ENCODE measurements at places on chromosomes 3 and 15. TPM values are rescaled to one million over a fixed set of nuclear protein-coding genes. Genes with fewer than 3 reads are reported as not detected.

- DNase-seq = no peak
Observed at GRCh38 chr15:29873947-29874411, 51.7 kb upstream of the TJP1 start.

The XIRP1 gene
- total RNA-seq = 0.18 TPM

The CSPG4 gene
- total RNA-seq = 5.6 TPM

GRCh38 chr15:101124731-101125451, 127.0 kb downstream of the CHSY1 start:
- DNase-seq = no peak

DNA sequence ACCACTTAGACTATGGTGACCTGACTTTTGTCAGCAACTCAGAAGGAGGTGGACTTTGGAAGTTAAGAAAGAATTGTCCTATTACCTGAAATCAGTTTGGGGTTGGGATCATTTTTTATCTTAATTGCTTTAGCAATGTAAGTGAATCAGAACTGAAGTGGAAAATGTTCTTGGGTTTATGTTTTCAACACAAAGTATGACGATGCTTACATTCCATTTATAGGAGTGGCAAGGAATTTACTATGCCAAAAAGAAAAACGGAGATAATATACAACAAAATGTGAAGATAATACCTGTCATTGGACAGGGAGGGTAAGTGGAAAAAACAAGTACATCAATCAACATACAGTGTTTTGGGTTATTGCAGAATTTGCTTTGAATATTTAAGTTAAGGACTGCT, 116.1 kb downstream of the PDE8A start:
- no peak for DNase-seq

DNA sequence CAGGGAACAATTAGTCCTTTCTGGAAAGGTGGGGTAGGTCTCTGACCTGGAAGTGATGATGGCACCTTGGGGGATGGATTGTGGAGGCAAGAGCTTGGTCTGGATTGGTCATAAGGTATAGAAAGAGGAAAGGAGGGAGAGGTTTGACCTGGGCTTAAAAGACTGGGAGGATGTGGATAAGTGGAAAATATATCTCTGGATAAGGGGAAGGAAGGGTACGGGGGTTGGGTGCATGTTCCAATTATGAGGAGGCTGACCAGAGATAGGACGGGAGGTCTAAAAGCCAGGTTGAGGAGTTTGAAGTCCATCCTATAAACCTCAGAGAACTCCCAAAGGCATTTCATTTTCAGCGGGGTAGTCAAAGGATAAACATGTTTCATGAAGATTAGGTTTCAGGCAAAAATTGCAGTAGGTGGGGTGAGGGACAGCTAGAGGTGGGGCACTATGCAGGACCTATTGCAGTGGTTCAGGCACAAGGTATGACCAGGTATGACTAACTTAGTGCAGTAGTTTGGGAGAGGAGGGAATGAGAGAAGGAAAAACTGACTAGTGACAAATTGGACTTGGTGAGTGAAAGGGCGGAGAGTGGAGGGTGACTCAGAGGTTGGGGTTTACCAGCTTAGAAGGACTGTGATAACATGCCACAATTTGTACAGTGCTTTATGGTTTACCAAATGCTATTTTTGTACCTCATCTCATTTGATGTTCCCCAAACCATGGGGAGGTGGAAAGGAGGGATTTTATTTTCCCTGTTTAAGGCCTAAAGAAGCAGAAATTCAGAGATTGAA, 10.7 kb downstream of the PDE8A start:
- DNase-seq = no peak

- no peak for DNase-seq
Observed at GRCh38 chr3:153273767-153274435, 111.9 kb downstream of the RAP2B start.

The LMAN1L gene
- total RNA-seq = not detected

The FETUB gene
- total RNA-seq = 0.26 TPM

DNA sequence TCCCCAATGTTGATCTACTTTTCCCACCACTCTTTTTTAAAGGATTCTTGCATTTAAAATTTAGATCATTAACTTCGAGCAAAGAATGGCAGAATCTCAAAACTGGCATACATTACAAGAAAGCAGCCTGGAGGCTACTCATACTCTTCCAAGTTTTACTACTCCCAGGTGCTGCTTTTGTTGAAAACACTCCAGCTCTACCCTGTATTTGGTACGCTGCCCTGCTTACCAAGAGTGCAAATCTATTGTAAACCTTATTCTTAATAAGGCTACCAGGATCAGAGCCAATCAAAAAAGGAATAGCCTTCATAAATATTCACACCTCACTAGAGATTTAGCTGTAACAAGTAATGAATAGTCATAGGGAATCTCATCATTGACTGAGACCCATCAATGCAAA, 11.6 kb upstream of the CNTN3 start:
- DNase-seq = no peak

The GRIP2 gene
- total RNA-seq = 0.23 TPM

DNA sequence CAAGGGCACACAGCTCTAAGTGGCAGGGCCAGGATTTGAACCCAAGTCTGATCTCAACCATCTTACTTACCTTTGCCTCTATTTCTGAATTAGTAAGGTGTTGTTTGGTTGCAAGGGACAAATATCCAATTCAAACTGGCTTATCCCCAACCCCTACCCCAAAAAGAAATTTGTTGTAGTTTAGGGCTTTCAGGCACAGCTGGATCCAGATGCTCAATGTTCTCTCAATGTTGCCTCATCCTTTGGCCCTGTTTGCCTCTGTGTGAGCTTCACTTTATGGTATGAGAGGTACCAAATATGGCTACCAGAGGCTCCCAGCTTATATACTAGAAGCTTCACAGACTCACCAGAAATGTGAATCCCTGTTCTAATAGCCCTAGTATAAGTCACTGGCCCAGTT, 499.9 kb downstream of the SHQ1 start:
- no peak for DNase-seq

- no peak for DNase-seq
Observed at GRCh38 chr15:59996298-59997041, 7.6 kb upstream of the FOXB1 start.

DNA sequence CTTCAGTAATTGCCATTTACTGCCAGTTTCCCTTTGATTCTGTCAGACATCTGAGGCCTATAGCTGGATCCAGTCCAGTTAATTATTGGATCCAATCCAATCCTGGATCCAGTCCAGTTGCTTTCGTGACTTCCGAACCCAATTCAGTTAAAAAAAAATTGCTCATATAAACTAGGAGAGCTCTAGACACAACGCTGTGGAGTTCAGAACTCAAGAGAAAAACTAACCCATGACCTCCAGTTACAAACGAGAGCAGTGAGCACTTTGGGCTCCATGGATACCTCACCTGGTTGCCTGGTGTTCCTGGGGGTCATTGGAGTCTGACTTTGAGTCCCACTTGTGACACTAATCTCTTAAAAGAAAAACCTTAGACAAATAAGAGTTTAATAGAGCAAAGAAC, 269.8 kb downstream of the THSD4 start:
- DNase-seq = no peak

GRCh38 chr15:70569091-70569713, 194.2 kb downstream of the UACA start:
- no peak for DNase-seq

The KLHL6 gene
- 1.8 TPM for total RNA-seq

DNA sequence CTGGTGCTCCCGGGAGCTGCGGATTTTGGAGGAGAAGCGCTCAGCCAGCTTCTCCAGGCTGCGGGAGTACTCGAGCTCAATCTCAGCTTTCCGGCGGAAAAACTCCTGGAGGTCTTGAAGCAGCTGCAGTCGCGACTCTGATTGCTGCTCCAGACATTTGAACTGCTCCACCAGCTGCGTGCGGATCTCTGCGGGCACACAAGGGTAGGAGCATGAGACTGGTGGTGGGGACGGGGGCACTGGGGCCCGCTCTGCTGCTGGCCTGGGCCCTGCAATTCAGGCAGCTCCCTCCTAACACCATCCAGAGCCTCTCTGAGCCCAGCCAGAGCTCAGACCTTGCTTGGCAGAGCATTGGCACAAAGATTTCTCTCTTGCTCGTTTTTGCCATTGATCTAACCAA, 124.7 kb downstream of the SRGAP3 start:
- no peak for DNase-seq

GRCh38 chr3:11362600-11362999, 90.4 kb downstream of the ATG7 start:
- no peak for DNase-seq

The ISL2 gene
- 0.22 TPM for total RNA-seq

DNA sequence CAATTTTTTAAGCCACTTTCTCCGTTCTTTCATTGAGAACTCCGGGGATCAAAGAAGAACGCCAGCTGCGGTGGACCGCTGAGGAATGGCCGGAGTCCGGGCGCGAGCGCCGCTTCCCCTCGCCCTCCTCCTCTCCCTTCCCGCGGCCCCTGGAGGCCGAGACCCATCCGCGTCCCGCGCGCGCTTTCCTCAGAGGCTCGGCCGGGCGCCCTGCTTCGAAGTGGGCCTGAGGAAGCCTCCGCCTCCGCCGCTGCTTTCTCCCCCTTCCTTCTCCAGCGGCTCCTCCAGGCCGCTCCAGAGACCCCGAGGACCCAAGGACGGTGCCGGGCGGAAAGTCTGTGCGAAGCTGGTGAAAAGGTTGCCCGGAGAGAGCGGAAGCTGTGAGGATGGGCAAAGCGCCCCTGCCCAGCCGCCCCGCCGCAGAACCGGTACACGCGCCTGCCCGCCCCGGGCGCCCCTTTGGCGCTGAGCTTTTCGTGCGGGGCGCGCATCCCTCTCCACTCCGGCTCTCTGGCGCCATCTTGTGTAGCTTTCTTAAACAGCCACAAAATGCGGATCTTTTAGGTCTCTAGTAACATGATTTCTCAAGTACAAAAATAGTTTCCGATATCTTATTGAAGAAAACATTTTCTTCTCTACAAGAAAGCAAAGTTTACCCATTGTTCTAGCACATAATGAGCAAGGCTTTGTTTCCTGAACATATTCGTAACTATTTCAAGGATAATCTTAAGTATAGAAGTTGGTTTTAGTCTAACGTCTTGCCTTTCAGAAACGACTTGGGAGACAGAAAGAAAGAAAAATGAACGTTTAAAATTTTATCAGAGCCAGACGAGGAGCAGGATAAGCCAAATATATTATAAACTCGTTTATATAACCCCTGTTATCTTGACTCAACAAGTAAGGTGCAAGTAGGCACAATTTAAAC, 59.2 kb upstream of the FAM174B start:
- DNase-seq = no peak

The FGF7 gene
- total RNA-seq = 12.5 TPM

DNA sequence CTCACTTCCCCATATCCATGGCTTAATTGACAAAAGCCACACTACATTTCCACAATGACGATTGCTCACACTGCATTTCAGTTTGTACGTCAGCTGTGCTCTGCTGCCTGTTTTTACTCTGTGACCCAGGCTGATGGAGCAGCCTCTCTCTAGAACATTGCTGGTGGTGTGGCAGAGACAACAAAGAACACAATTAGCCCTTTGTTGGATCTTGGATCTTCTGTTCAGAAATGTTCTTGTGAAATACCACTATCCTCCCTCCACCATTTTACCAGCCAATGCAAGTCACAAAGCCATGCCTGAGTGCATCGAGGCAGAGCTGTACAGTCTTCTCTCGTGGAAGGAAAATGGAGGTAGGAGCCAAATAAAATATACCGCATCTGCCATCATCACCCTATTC, 56.9 kb upstream of the TBC1D5 start:
- no peak for DNase-seq

The ARHGEF26 gene
- total RNA-seq = 6.8 TPM

- DNase-seq = no peak
Observed at GRCh38 chr3:122246199-122246598, 62.7 kb downstream of the CASR start.

DNA sequence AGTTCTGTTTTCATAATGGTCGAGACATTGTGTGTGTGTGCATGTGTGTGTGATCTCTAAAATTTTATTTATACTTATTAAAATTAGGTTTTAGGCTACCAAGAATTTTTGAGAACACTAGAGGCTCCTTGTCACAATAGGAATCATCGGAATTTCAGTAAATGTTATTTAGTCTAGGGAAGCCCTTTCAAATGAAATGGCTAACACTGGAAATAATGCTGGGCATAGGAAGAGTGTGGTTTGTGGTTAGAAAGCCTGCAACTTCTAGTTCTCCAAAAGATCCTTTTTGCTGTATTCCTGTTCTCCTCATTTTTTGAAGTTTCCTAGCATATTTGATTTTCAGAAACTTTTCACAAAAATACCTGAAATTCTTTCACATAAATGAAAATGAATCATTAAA, 92.5 kb upstream of the MBNL1 start:
- no peak for DNase-seq

DNA sequence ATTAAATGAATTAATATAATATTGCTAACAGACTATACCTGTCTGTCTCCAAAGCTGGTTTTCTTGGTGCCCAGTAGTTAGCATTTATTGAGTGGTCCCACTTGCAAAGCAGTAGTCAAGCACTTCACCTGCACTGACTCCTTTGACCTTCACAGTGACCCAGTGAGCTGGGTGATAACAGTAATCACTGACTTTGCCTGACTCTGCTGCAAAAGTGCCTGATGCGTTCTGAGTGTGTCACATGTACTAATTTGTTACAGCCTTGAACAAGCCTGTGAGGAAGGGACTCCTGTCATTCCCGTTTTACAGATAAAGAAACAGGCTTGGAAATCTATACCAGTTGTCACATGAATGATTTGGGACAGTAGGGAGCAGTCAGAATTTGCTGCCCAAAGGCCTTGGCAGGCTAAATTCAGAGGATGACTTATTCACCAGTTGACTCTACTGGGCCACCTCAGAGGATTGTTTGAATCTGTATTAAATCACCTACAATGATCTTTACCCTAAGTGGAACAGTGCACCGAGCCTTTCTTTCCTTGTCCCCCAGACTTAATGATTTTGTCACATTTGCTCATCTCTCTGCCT, 116.6 kb upstream of the PLXNA1 start:
- DNase-seq = no peak

Data from esophagus squamous epithelium (tissue), 5 donors.